NCI-H1092 treated with DMSO at 0.1 percent for 48 hours (cell line): ENCODE measurements at places on chromosomes 13 and 19.
A peak's percentile ranks its signal among the peaks of the same experiment; 100 is the strongest.

GRCh38 chr19:47112166-47112996, 1.2 kb downstream of the ZC3H4 start:
- DNase-seq: peak; percentile 72

GRCh38 chr13:114161644-114162532, 17.2 kb upstream of the CFAP97D2 start:
- peak; percentile 64 for DNase-seq

DNA sequence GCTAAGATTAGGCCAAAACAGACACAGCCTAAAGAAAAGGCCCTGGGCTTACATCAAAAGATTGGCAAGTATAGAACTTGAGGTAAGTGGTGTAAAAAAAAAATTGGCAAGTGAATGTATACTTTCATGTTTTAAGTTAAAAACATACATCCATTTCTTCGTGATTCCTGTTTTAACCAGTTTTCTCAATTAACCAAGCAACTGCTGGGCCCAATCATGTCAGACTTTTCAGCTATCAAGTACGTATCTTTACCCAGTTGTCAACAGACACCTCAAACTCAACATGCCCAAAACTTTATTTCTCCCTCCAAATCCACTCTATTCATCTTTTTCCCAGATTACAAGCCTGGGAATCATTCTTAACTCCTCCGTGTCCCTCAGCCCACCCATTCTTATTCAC, 1.0 kb downstream of the PCID2 start:
- DNase-seq: no peak

DNA sequence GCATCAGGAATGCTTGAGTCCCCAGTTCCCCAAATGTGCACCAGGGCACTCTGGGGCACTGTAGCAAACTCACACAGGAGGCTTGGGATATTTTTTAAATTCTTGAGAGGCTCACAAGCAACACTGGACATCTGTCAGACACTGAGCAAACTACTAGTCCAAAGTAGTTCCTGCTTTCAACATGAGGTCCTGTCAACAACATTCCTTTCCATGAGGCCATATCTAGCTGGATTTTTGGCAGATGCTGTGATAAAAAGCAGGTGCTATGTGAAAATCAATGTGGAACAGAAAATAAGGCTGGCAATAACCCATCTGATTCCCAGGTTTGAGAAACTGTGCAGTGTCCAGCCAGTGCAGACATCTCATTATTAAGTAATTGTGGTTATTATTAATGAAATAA, 50.5 kb downstream of the STARD13 start:
- no peak for DNase-seq

- DNase-seq: no peak
Observed at GRCh38 chr19:18310118-18310909, 12.6 kb downstream of the LSM4 start.

GRCh38 chr19:48565090-48565489, 13.1 kb downstream of the SULT2B1 start:
- DNase-seq: no peak

DNA sequence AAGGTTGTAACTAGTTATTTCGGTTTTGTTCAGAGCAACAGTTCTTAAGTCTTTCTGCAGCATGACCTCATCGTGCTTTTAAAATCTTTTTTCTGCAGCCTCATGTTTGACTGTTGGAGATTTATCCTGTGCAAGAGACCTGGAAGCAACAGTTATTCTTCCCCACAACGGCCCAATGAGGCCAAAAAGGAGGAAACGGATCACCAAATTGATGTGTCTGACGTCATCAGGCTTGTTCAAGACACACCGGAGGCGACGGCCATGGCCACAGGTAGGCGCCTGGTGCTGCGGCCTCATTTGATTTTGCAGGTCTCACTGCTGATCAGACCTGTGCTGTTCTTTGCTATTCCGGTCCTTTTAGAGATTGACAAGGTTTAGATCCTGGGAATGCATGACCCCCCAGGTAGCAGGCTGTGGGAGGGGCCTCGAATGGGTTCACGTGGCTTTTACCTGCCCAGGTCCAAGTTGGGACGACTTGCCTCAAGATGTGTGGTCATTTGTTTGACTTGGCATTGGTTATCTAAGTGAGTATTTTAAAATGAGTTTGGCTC, 66.8 kb upstream of the MCF2L start:
- no peak for DNase-seq

- no peak for DNase-seq
Observed at GRCh38 chr19:31127134-31127967, 221.9 kb downstream of the TSHZ3 start.

DNA sequence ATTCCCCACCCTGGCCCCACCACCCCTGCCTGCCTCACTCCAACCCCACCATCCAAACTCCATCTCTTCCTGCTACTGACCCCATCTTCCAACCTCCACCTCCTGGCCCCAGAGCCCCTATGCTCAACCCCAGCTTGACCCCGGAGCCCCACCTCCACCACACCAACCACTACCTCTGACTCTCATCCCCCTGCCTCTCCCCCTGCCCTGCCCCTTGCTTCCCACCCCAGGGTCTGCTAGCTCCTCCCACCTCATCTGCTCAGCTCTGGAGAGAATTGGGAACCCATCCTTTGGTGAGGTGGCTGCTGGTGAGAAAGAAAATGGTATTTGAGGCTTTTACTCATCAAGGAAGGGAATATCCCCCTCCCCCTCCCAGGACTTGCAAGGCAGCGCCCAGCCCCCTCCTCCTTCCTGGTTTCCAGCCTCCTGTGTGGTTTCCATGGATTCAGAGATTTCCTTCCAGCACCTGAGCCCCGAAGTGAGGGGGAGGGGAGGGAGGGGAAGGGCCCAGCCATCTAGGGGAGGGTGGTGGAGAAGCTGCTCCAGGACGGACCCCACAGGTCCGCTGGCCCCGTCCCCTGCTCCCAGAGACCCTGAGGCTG, 11.4 kb upstream of the PEPD start:
- DNase-seq: no peak

DNA sequence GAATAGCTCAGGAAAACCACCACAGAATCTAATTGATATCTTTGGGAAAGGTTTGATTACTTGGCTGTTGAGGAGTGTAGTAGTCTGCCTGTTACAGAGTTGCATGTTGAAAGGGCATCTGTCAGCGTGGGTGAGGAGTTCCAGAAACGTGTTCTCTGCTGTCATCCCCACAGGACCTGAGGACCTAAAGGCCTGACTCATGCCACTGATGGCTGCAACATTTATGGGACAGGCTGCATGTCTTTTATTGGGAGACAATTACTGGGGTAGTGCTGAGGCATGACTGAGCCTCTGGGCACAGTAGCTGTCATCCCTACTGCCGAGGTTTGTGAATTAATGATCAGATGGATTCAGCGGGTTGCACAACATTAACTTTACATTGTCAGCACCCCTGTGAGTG, 525.9 kb downstream of the GPC6 start:
- no peak for DNase-seq

GRCh38 chr19:3867971-3868769, 668 bp downstream of the ZFR2 start:
- DNase-seq: no peak

GRCh38 chr19:45500918-45501729, 2.9 kb downstream of the PPM1N start:
- DNase-seq: no peak

DNA sequence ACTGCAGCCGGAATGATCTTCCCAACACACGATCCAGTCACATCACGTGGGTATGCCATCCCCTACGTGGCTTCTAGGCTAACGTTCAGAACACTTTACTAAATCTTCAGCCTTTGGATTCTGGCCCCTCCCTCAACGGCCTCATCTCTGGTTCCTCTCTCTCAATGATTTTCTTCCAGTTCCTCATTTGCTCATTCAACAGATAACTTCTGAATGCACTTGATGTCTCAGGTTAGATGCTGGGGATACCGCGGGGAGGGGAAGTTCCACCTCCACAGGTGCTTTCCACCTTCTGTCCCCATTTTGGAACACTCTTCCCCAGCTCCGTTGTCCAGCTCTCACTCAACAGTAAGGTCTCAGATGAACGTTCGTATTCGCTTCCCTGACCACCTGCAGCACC, 66.1 kb downstream of the ATP7B start:
- DNase-seq: no peak

GRCh38 chr19:36100476-36100875, 10.5 kb upstream of the OVOL3 start:
- no peak for DNase-seq

DNA sequence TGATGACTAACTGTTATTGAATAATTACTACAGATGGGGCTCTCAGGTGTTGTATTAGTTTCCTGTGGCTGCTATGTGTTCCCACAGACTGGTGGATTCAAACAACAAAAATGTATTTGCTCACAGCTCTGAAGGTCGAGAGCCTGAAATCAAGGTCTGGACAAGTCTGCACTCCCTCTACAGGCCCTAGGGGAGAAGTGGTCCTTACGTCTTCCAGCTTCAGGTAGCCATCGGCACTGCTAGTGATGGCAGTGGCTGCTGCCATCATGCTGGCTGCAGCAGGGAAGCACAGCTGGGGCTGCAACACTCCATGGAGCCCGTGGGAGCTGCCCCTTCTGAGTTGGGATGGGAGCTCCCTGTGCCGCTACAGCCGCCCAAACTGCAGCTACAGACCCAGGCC, 1.9 kb downstream of the TEX26 start:
- no peak for DNase-seq

DNA sequence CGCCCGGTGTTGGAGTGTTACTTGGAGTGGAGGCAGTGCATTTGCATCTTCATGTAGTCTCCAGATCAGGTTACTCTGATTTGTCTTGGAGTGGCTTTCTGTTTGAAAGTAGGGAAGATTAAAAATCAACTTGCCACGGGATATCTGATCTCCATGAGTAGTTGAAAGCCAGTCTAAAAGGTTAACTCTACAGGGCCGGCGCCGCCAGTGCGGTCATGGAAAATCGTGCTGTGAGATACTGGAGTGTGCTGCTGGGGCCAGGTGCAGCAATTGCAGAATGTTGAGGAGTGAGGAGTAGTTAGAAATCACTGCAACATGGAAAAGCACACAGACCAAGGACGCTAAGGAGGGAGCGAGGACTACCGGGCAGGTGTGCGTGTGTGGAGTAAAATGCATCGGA, 175.0 kb downstream of the STK24 start:
- DNase-seq: no peak

DNA sequence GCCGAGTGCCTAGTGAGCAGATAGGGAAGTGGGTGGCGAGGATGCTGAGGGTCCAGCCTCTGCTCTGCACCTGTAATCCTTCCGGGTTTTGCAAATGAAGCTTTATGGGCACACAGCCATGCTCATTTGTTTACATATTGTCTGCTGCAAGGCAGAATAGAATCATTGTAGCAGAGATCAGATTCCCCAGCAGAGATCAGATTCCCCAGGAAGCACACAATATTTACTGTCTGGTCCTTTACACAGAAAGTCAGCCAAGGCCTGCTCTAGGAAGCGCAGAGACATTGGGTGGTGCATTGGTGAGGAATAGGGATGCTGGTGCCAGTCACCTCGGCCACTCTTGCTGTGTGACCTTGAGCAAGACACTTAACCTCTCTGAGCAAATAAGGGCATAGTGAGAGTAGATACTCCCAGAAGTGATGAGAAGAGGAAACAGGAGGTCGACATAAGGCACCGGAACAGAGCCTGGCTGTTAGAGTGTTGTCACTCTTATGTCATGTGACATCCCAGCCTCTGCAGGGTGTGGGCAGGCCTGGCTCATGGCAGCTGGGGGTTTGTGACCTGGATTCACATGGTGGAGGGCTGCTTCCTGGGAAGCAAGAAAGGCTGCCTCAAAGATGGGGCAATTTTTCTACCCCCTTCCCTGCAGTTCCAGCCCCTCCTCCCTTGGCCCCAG, 25.6 kb downstream of the CARM1 start:
- DNase-seq: peak; percentile 58

GRCh38 chr19:47357788-47358680, 8.9 kb downstream of the DHX34 start:
- DNase-seq: no peak

GRCh38 chr19:49558591-49558990, 21.8 kb downstream of the NOSIP start:
- DNase-seq: no peak

GRCh38 chr13:60538566-60538965, 141.5 kb downstream of the TDRD3 start:
- DNase-seq: no peak

DNA sequence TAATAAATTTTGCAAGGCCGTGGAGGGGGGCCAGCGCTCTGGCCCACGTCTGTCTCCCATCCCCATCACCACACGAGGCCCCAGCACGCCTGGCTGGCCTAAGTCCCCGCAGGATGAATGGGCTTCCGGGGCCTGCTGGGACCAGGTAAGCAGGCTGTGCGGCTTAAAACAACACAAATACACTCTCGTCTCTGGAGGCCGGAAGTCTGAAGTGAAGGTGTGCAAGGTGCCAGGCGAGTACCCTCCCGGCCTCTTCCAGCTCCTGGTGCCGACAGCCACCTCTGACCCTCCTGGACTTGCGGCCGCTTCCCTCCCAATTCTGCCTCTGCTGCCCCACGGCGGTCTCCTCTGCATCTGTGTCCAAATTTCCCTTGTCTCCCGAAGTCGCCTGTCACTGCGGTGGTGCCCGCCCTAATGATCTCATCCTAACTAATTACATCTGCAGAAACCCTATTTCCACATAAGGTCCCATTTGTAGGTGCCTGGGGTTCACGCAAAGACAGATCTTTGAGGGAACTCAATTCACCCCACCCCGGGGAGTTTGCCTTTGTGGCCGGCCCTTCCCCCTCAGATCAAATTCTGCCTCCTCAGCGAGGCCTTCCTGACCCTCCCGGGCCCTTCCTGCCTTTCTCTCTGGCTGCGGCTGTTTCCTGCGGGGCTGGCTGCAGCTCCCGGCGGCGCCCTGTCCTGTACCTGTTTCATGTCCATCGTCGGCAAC, 8.1 kb upstream of the PTBP1 start:
- no peak for DNase-seq

DNA sequence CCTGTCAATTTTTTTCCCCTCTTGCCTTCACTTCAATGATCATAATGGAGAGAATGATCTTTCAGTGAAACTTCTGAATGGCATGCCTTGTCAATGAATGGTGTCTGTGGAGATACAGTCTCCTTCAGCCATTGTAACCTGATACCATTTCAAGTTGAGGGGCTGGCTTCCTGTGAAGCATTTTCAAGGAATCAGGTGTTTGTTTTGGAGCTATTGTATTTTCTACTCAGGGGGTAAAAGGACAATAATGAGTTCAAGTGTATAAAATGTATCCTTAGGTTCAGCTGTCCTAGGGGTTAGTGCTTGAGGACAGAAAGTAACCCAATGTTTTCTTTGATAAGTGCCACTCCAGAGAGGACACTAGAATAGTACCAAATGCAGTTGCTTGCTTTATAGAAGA, 23.8 kb upstream of the CBY2 start:
- peak; percentile 6 for DNase-seq

DNA sequence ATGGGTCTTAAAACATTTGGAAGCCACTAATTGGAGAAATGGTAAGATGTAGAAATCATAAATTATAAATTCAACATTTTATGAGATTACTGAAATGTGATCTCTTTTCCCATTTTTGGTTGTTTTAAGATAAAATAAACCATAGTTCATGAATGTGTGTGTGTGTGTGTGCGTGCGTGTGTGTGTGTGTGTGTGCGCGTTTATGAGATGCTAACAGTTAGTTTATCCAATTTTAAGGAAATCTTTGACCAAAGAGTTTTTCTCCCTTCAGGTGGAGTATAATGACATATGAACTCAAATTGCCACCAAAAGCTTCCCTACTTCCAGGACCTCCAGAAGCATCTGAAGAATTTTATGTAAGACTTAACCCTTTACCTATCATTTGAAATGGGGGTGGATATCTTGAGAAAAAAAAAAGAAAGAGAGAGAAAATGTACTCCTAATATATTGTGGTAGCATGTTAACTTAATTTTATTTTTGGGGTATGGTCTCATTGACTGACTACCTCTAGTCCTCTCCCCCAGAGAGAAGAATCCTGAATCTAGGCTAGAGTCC, 98.1 kb upstream of the AKAP11 start:
- DNase-seq: no peak
